ENCODE measurements at places on chromosomes 6 and 20.

GRCh38 chr20:45917790-45918141 lies 5.8 kb upstream of the PLTP start:
- no peak for DNase-seq

DNA sequence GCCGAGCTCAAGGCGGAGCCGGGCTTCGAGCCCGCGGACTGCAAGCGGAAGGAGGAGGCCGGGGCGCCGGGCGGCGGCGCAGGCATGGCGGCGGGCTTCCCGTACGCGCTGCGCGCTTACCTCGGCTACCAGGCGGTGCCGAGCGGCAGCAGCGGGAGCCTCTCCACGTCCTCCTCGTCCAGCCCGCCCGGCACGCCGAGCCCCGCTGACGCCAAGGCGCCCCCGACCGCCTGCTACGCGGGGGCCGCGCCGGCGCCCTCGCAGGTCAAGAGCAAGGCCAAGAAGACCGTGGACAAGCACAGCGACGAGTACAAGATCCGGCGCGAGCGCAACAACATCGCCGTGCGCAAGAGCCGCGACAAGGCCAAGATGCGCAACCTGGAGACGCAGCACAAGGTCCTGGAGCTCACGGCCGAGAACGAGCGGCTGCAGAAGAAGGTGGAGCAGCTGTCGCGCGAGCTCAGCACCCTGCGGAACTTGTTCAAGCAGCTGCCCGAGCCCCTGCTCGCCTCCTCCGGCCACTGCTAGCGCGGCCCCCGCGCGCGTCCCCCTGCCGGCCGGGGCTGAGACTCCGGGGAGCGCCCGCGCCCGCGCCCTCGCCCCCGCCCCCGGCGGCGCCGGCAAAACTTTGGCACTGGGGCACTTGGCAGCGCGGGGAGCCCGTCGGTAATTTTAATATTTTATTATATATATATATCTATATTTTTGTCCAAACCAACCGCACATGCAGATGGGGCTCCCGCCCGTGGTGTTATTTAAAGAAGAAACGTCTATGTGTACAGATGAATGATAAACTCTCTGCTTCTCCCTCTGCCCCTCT lies 1.1 kb downstream of the CEBPB start:
- DNase-seq, result peak; percentile 17

- no peak for DNase-seq
These were observed 10.3 kb upstream of the ZNF831 start for GRCh38 chr20:59153355-59153681.

- no peak for DNase-seq
These were observed 23.0 kb upstream of the TRPC4AP start for GRCh38 chr20:35115606-35116005.

DNA sequence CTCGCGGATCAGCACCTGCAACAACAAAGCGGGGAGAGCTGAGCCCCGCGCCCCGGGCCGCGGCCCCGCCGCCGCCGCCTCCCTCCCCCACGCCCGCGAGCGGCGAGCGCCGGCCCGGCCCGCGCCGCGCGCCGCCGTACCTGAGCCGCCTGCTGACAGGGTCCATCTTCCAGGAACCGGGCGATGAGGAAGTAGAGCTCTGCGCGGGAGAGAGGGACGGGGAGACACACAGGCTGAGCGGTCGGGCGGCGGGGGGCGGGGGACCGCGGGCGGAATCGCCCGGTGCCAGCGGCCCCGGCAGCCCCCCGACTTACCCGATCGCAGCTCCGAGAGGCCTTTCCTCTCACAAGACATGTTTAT lies 359 bp downstream of the PHIP start:
- DNase-seq, result no peak

- DNase-seq, result no peak
These were observed 69.0 kb downstream of the CEP57L1 start for GRCh38 chr6:109164331-109164730.
